ENCODE measurements at places on chromosomes 7 and 10. TPM values are rescaled to one million over a fixed set of nuclear protein-coding genes. Genes with fewer than 3 reads are reported as not detected.

The PTEN gene
- 71.0 TPM for total RNA-seq

GRCh38 chr10:83991986-83992753 is 147.1 kb upstream of the GHITM start:
- no peaks in the 10 kb centered on the region for H3K27me3 ChIP-seq
- no peaks in the 10 kb centered on the region for H3K4me1 ChIP-seq
- H3K36me3 ChIP-seq = no peaks in the 10 kb centered on the region
- peak; percentile 14 for DNase-seq
- no peak overlapping the region for H3K27ac ChIP-seq

The ASZ1 gene
- total RNA-seq = not detected

DNA sequence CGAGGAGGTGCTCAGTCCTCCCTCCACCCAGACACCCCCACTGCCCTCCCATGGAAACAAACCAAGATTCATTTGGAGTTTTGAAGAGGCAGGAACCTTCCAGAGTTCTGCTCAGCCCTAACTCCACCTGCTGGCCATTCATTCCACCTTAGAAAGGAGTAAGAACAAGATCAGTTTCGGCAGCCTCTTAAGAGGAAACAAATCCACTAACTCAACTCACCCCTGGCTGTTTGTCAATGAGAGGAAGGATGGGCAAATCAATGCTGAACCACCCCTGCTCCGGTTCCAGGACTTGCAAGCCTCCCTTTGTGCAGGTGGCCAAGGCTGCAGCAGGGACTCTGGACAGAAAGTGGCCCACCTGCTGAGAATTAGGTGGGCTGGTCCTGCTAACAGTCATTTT is 26.2 kb downstream of the CCDC3 start:
- no peak overlapping the region for H3K4me3 ChIP-seq
- H3K36me3 ChIP-seq = no peaks in the 10 kb centered on the region
- H3K4me1 ChIP-seq = peaks cover 5% of the 10 kb centered on the region

The ANKRD1 gene
- total RNA-seq = 61.8 TPM

DNA sequence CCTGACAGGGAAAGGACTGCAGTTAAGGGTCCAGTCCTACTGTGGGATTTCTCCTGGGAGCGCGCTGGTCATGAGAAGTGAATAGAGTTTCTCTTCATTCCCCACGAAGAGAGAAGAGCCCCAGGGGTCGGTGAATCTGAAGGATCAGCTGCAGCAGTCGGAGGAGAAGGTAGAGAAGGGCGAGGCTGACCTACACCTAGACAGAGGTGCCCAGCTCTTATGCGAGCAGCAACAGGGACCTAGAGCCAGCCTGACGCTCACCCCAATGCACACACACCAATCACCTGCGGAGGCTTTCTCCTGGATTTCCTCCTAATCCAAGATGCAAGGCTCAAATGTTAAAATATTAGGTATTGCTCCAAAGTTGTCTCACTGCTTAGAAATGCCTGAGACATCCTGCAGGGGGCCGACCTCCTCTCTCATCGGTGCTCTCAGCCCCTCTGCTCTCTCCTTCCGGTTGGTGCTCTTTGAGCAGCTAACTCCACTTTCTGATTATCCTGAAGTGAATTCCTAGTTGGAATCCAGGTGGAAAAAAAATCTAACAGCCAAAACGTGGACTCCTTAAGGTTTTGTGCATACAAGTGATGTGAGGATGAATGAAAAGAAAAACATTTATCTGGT is 176.4 kb downstream of the AHR start:
- no peaks in the 10 kb centered on the region for H3K27me3 ChIP-seq
- no peaks in the 10 kb centered on the region for H3K36me3 ChIP-seq
- no peak for DNase-seq
- no peak overlapping the region for H3K27ac ChIP-seq

GRCh38 chr10:16509996-16510395 is 11.7 kb downstream of the C1QL3 start:
- H3K4me1 ChIP-seq = no peaks in the 10 kb centered on the region
- H3K27ac ChIP-seq = no peak overlapping the region
- H3K4me3 ChIP-seq = no peak overlapping the region
- no peaks in the 10 kb centered on the region for H3K36me3 ChIP-seq
- DNase-seq = no peak
- no peaks in the 10 kb centered on the region for H3K27me3 ChIP-seq

- H3K27me3 ChIP-seq = no peaks in the 10 kb centered on the region
- no peak for DNase-seq
- H3K4me1 ChIP-seq = peaks cover 10% of the 10 kb centered on the region
- no peak overlapping the region for H3K4me3 ChIP-seq
Measured at GRCh38 chr10:107718864-107719263, 554.4 kb upstream of the SORCS1 start.

The SAP25 gene
- 8.1 TPM for total RNA-seq

GRCh38 chr7:70143075-70144044 is 545.1 kb downstream of the AUTS2 start:
- H3K36me3 ChIP-seq = peaks cover 2% of the 10 kb centered on the region
- no peak for DNase-seq
- H3K27ac ChIP-seq = no peak overlapping the region
- no peaks in the 10 kb centered on the region for H3K27me3 ChIP-seq

GRCh38 chr10:5902511-5903274 is 12.7 kb downstream of the FBH1 start:
- H3K36me3 ChIP-seq = peaks cover 22% of the 10 kb centered on the region
- DNase-seq = no peak
- no peaks in the 10 kb centered on the region for H3K4me1 ChIP-seq
- H3K27ac ChIP-seq = no peak overlapping the region

GRCh38 chr7:22419488-22419887 is 62.5 kb upstream of the RAPGEF5 start:
- H3K27me3 ChIP-seq = peaks cover 4% of the 10 kb centered on the region
- no peak overlapping the region for H3K27ac ChIP-seq

DNA sequence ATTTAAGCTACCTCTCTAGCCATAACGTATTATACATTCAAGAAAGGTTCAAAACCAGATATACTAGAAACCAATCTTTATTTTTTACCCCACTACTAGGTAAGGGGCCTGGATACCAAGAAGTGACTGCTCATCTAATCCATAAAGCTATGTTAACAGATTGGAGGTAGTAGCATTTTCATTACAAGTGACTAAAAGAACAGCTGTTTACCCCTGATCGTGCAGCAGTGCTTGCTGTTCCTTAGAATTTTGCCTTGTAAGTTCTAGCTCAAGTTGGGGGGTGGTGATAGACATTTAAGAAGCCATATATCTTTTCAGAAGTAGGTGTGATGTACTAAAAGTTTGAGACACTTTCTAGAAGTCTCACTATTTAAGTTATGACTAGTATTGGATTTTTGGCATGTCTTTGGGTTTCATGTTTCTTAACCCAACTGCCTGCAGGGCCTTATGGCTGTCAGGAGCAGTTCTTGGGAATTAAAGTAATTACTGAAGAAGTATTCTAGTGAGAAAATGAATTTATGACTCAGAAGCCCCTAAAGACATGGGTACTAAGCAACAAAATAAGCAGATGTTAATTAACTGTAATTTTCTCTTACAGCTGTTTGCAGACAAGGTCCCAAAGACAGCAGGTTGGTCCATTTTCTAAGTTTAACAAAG is 2.3 kb downstream of the PPIA start:
- H3K4me1 ChIP-seq = peaks cover 13% of the 10 kb centered on the region
- peaks cover 29% of the 10 kb centered on the region for H3K36me3 ChIP-seq
- no peaks in the 10 kb centered on the region for H3K27me3 ChIP-seq
- peak overlapping the region; percentile 90 for H3K4me3 ChIP-seq

The KLLN gene
- total RNA-seq = 0.87 TPM

- H3K4me1 ChIP-seq = peaks cover 12% of the 10 kb centered on the region
- peaks cover 6% of the 10 kb centered on the region for H3K27me3 ChIP-seq
- H3K36me3 ChIP-seq = peaks cover 26% of the 10 kb centered on the region
- no peak overlapping the region for H3K4me3 ChIP-seq
Measured at GRCh38 chr7:102089175-102090098, 197.2 kb upstream of the SH2B2 start.

- H3K27me3 ChIP-seq = no peaks in the 10 kb centered on the region
- no peak overlapping the region for H3K27ac ChIP-seq
- peaks cover 5% of the 10 kb centered on the region for H3K4me1 ChIP-seq
- no peak for DNase-seq
- H3K4me3 ChIP-seq = no peak overlapping the region
- no peaks in the 10 kb centered on the region for H3K36me3 ChIP-seq
Measured at GRCh38 chr7:28815369-28815927, 142.7 kb downstream of the TRIL start.

DNA sequence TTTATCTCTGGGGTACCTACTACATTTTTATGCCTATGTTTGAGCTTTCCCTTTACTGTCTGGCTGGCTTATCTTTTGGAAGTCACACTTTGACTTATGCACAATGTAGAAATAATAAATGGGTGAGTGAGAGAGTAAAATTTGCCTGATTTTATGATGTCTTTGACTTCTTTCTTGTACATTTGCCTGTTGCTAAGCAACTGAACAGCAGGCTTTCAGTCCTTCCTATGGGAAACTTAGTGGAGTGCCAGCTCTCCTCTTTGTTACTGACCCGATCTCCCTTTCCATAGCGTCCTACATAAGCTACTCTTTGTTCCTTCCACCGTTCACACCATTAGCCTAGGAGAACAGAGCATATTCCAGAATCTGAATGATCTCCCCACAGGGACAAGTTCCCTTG is 4.2 kb downstream of the TAS2R60 start:
- no peaks in the 10 kb centered on the region for H3K36me3 ChIP-seq
- no peak overlapping the region for H3K4me3 ChIP-seq
- H3K4me1 ChIP-seq = no peaks in the 10 kb centered on the region
- no peak for DNase-seq
- H3K27me3 ChIP-seq = no peaks in the 10 kb centered on the region

DNA sequence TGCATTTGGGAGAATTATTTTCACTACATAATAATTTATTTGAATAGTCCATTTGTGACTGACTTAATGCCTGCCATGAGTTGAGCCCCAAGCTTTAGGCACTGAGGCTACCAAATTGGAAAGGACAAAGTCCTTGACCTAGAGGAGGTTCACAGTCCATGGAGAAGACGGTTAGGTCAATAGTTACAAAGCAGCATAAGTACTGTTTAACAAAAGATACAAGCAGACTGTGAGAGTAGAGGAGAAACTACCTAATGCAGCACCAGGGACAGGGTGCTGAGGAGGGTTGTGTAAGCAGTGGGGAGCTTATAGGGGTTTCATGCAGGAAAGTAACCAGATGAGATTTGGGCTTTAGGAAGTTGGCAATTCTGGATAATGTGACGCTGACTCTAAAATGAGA is 139.2 kb downstream of the LCOR start:
- peaks cover 32% of the 10 kb centered on the region for H3K4me1 ChIP-seq
- H3K4me3 ChIP-seq = no peak overlapping the region
- H3K36me3 ChIP-seq = peaks cover 8% of the 10 kb centered on the region
- no peaks in the 10 kb centered on the region for H3K27me3 ChIP-seq

DNA sequence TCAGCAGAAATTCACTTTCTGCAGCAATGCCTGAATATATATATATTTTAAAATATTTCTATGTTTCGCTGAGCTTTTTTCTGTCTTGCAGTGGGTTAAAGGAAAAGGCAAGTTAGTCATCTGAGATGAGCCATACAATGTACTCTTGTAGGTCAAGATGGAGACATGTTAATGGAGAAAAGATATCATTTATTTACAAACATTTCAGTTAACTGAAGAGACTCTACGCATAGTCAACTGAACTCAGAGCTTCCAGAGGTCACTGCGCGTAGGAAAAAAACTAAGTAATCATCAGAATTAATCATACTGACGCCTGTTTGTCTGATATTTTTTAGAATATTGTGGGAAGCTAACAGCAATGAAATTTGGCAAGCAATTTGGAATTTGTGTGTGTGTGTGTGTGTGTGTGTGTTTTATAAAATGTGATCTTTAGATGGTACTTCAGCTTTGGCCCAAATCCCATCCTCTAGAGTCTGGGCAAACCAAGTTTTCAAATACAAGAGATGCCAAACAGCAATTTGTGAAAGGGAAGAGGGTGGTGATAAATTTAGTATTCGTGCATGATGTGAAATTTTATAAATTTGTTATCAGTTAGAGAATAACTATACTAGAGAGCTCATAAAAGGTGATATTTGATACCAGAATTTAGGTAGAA is 193.9 kb upstream of the AGR3 start:
- DNase-seq = no peak
- no peaks in the 10 kb centered on the region for H3K4me1 ChIP-seq
- H3K36me3 ChIP-seq = no peaks in the 10 kb centered on the region
- H3K27me3 ChIP-seq = no peaks in the 10 kb centered on the region
- H3K27ac ChIP-seq = no peak overlapping the region
- no peak overlapping the region for H3K4me3 ChIP-seq

DNA sequence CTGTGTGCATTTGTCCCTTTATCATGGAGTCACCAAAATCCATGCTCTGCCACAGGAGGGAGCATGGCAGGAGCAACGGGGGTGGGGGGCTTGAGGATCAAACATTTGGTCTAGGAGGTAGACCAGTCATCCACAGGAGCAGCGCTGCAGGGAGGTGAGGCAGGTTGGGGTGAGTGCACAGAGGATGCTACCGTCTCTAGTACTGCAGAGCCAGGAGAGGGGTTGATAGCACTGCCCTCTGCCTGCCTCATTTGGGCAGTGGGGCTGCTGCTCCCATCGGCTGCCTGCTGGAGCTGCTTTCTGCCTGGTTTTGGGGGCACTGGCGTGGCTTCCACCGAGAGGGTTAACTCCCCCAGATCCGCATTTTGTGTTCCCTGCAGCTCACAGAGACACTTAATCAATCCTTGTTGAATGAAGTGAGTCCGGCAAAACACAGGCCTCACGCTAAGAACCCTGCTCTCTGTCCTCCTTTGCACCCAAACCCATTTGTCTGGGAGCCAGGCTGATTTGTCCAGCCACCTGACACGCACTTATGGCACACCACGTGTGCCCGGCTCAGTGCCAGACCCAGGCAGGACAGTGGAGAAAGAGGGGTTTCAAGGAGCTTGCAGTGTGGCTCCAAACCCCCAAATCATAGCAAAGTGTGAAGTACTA is 527.1 kb upstream of the FOXK1 start:
- H3K36me3 ChIP-seq = peaks cover 7% of the 10 kb centered on the region
- no peak overlapping the region for H3K27ac ChIP-seq
- H3K27me3 ChIP-seq = no peaks in the 10 kb centered on the region
- H3K4me1 ChIP-seq = peaks cover 6% of the 10 kb centered on the region

The HECW1 gene
- 0.09 TPM for total RNA-seq

The WNT16 gene
- not detected for total RNA-seq

The PHKG1 gene
- 1.2 TPM for total RNA-seq

The PARD3 gene
- 85.3 TPM for total RNA-seq

DNA sequence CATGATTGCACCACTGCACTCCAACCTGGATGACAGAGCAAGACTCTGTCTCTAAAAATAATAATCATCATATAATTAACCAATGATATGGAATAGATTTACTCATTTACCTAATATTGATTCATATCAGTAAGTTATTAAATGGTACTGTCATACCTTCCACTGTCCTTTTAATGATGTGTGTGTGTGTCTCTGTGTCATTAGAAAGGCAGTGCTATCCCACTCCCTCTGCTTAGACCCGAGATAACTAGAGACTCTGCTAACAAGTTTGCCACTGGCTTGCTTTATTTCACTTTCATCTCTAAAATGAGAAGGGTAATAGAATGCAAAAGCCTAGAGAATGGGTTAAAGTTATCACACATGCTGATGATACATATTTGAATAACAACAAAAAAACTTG is 21.1 kb downstream of the MCM10 start:
- no peak for DNase-seq
- H3K4me1 ChIP-seq = no peaks in the 10 kb centered on the region
- no peak overlapping the region for H3K27ac ChIP-seq

Data from progenitor cell of endocrine pancreas (in vitro differentiated cells).